HAP-1 (cell line): ENCODE measurements at places on chromosomes 16 and 17.

- no peak for DNase-seq
Measured at GRCh38 chr16:50697881-50698767, 4.7 kb downstream of the NOD2 start.

DNA sequence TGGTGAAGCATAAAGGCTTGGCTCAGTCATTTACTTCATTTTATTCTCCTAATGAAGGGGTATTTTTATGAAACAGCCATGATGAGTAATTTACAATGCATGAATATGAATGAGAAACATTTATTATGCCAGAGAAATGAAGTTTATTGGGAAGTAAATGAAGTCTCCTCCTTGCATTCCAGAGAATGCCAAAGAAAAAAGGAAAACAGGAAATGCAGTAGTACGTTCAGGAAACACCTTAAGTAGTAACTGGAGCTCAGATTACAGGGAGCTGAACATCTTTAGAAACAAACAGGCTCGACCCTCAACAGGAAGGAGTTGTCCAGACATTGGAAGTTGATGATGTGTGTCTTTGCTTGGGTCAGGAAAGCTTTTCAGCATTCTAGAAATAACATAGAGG lies 4.6 kb downstream of the KRT34 start:
- DNase-seq = no peak

GRCh38 chr17:14553847-14554246 lies 253.0 kb downstream of the HS3ST3B1 start:
- DNase-seq = no peak

DNA sequence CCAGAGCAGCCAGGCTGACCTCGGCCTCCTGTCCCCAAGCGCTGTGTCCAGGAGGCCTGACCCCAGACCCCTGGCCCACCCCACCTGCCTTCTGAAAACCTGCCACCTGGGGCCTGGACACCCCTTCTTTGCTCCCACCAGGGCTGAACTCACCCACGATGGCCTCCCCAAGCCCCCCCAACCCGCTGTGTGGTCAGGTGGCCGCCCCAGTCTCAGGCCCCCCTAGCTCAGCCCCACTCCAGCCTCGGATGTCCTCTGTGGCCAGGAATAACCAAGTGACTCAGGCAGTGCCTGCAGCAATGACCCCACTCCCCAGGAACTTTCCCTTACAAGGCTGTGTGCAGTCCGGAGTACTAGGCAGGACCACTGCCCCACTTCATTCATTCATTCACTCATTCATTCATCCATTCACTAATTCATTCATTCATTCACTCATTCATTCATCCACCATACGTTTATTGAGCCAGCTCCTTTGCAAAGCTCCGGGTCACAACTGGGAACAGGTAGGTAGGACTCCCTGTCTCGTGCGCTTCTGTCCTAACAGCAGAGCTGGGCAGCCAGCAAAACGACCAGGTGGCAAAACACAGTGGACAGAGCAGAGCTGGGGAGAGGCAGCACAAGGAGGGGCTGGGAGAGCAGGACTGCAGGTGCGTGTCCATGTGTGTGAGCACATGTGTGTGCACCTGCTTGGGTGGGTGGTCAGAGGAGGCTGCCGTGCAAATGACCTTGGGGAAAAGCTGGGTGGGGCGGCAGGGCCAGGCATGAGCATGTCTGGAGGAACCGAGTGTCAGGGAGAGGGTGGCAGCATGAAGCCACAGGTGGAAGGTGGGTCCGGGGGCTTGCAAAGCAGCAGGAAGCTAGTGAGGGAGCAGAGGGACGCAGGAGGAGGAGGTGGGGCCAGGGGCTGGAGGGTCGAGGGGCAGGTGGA lies 75.8 kb upstream of the CBX4 start:
- DNase-seq = no peak

- DNase-seq = no peak
Measured at GRCh38 chr17:53628011-53628410, 194.7 kb upstream of the KIF2B start.

- DNase-seq = no peak
Measured at GRCh38 chr16:84237994-84238750, 1.6 kb downstream of the KCNG4 start.

DNA sequence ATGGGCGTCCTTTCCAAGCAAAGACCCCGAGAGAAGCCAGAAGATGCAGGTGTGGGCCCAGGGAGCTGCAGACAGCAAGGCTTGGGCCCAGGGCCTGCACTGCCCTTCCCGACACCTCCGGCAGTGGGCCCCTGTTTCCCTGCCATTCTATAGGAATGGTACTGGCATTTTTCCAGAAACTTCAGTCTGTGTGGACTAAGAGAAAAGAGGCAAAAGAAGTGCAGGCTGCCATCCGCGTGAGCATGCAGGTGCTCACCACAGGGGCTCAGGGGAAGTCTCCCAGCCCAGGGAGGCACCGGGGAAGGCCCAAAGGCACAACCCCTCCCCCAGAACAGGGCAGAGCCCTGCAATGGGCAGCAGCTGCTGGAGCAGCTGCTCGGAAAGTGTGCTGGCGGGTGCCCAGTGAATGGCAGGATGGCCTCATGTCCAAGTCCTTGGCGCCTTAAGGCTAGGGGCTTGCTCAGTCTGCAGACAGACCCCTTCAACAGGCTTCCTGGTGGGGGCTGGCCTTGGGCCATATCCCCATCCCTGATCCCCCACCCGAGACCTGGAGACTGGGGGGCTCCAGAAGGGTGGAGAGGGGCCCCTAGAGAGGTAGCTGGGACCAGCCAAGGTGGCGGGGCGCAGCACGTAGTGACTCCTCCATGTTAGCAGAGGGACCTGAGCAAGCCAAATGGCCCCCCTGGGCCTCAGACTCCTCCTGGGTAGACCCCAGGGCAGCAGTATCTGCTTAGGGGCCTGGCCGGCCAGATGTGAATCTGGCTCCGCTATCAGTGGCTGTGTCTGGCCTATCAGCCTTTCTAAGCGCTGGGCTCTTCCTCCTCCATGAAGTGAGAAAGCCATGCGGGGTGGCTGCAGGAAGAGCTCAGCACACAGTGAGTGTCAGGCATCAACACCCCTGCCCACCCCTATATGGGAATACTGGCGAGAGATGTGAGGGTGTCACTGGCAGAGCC lies 6.7 kb upstream of the TPPP3 start:
- DNase-seq = no peak

- DNase-seq = no peak
Measured at GRCh38 chr17:38637951-38638350, 32.2 kb upstream of the SRCIN1 start.

DNA sequence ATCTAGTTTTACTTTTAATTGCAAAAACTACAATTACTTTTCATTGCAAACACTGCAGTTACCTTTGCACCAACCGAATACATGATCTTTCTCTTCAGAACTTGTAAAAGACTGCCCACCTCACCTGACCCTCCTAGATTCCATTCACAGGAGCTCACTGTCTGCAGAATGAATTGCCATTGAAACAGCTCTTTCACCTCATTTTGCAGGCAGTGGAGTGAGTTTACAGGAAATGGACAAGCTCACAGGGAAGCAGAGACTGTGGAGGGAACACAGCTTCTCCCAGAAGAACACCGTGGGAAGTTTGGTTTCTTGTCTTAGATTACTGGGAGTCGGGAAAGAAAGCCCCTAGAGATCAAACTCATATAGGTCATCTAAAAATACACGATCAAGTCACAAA lies 439.7 kb upstream of the RBFOX1 start:
- DNase-seq = no peak

- peak; percentile 47 for DNase-seq
Measured at GRCh38 chr17:38730526-38731379, 612 bp downstream of the CISD3 start.

- DNase-seq = no peak
Measured at GRCh38 chr17:59178266-59178985, 22.9 kb downstream of the PRR11 start.

DNA sequence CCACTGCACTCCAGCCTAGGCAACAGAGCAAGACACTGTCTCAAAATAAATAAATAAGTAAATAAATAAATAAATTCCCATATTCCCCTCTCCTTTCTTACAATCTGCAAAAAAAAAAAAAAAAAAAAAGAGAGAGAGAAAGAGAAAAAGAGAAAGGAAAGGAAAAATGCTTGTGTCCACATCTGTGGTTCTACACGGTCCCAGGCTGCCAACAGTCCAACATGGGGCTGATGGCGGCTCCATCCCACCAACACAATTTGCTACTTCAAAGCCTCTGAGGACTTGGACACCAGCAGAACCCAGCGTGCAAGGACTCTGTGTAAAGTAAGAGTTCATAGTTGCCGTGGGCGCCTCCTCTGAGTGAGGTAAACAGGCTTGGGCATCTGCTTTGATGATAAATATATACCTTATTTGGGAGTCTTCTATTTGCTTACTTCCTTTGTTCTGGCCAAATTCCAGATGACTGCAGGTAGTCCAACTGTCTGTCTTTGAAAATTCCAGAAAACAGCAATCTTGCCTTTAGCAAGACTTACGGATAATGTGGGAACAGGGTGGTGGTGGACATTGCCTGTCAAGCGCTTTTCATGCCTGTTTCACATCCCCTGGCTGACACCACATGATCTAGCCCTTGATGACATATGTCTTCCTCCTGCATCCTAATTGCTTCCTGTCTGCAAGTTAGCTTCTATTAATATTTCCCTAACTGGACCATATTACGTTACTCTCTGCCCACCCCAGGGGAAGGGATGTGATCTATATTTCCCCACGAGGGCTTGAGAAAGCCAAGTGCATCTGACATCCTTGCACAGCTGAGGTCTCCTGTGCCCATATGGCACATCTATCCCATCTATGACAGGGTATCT lies 10.1 kb downstream of the LITAF start:
- no peak for DNase-seq

GRCh38 chr17:74146196-74146595 lies 57.3 kb upstream of the RPL38 start:
- no peak for DNase-seq

DNA sequence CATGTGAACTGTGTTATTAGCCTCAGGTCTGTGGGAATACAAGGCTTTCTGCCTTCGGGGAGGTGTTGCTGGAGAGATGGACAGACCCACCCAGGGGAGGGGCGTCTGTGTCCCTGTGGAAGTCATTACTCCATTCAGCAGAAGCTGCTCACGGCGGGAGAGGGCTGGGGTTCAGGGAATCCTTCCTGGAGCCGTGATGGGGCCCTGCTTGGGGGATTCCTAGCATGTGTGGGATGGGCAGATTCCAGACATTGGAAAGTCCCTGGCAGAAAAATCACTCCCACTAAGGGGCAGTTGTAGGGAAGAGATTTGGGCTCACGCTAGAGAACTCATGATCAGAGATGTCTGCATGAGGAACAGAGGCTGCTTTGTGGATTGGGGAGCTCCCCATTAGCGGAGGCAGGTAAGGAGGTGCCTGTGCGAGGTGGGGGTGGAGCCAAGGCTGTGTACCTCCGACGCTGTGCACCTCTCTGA lies 56.3 kb upstream of the IL34 start:
- no peak for DNase-seq

GRCh38 chr16:70706948-70707465 lies 21.2 kb upstream of the MTSS2 start:
- no peak for DNase-seq

DNA sequence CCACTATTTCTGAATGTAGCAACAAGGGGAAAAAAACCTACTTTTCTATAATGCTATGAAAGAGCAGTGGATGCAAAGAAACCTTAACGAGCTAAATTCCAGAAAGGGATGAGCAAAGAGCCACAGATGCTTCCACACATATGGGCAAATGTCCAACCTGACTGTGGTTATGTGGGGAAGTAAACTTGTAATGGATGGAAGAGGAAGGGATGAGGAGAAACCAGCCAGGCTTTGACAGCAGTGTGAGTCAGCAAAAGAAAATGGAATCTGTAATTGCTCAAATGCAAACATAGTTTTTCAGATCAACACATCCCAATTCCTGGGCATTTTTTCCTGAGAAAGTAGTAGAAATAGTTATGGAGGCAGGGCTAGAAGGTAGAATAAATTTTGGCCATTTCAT lies 204.8 kb upstream of the CPHXL start:
- DNase-seq = no peak

DNA sequence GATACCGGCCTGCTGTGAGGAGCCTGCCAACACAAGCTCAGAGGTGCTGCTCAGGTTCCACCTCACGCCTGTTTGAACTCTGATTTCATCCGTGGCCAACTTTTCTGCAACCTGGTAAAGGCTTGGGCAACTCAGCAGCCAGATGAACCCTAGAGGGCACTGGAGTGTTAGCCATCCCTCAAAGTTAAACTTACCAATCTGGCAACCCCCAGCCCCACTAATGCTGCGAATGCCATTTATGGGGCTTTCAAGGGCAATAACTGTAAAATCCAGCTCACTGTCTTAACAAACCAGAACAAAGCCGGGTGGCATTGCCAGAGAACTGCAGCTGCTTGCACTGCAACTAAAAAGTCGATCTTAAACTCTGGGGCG lies 105.5 kb downstream of the AXIN2 start:
- no peak for DNase-seq

DNA sequence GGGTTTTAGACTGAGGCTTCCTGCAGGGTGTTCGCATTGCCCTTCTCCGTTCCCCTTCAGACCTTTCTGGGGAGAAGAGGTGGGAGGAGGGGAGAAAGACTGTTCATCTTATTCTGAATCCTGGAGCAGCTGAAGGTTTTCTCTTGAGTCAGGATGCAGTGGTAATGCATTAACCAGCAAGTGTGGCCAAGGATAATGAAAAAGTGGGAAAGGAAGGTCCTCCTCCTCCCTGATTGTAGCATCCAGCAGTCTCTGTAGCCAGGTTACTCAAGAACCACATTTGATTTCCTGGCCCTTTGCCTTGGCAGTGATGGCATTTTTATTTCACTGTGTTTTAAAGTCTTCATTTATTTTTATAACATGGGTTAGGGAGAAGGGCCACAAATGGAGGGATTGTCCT lies 59.1 kb downstream of the CYLD start:
- DNase-seq = no peak

- no peak for DNase-seq
Measured at GRCh38 chr17:64277831-64278562, 14.9 kb upstream of the TEX2 start.

DNA sequence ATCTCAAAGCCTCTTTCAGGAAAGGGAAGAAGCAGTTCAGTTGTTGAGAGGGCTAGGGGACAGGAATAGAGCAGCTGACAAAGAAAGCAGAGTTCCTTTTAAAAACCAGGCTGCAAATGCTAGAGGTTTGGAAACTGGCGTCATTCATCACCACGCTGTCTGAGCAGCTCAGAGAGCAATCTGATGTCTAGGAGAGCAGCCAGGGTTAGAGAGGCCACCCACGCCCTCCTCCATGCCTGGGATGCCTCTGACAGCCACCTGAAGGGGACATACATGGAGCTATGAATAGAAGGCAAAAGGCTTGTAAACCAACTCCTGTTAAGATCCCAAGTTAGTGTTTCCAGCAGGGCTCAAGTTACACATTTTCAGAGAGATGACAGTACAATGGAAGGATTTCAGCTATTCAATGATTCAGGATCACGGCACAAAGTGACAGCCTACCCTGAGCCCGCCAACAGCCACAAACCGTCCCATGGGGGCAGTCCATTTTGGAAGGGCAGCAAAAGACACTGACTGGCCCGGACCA lies 12.4 kb downstream of the RAB5C start:
- peak; percentile 84 for DNase-seq

GRCh38 chr16:11479916-11480315 lies 106.8 kb downstream of the LITAF start:
- DNase-seq = no peak

- no peak for DNase-seq
Measured at GRCh38 chr16:89099905-89100304, 6.3 kb downstream of the ACSF3 start.
